ENCODE measurements at places on chromosomes 12 and 14.
A peak's percentile ranks its signal among the peaks of the same experiment; 100 is the strongest.

DNA sequence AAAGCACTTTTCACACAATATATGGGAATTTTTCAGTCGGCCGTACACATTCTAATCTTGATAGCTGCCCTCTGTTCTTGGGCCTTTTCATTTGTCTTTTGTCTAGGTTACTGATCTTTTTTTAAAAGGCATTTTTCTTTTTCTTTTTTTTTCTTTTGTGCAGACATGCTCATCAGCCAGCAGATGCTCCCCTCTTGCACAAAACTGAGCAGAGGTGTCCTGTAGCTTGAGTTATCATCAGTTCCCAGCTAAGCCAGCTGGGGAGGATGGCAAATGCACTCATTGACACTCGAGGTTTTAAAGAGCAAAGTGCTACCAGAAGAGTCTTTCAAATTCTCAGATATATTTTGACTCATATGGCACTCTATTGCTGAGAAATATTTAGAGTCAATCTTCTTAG, 913.9 kb upstream of the SEL1L start:
- DNase-seq = peak; percentile 6

GRCh38 chr14:29743531-29743930, 184.1 kb downstream of the PRKD1 start:
- no peak for DNase-seq

- no peak for DNase-seq
Observed at GRCh38 chr14:34368971-34369647, 92.9 kb downstream of the SPTSSA start.

- no peak for DNase-seq
Observed at GRCh38 chr12:52020539-52021336, 14.0 kb downstream of the TAMALIN start.

DNA sequence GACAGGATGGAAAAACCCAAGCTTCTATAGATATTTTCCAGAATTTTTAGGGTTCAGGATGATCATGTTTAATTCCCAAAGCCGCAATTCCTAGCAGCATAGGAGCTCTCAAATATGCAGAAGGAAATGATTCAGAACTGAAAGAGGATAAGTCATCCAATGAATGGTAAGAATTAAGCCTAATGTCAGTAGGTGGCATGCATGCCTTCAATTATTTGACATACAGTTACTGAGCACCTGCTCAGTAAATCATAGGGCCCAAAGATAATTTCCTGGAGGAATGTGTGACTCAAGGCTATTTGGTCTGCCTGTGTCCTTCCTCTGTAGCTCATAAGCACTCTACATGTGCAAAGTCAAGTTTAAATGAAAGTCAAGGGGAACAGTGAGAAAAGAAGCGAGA, 116.8 kb upstream of the SLC38A4 start:
- no peak for DNase-seq

- no peak for DNase-seq
Observed at GRCh38 chr12:16955083-16955657, 349.2 kb upstream of the LMO3 start.

- no peak for DNase-seq
Observed at GRCh38 chr14:35807131-35807961, 1.7 kb downstream of the RALGAPA1 start.

DNA sequence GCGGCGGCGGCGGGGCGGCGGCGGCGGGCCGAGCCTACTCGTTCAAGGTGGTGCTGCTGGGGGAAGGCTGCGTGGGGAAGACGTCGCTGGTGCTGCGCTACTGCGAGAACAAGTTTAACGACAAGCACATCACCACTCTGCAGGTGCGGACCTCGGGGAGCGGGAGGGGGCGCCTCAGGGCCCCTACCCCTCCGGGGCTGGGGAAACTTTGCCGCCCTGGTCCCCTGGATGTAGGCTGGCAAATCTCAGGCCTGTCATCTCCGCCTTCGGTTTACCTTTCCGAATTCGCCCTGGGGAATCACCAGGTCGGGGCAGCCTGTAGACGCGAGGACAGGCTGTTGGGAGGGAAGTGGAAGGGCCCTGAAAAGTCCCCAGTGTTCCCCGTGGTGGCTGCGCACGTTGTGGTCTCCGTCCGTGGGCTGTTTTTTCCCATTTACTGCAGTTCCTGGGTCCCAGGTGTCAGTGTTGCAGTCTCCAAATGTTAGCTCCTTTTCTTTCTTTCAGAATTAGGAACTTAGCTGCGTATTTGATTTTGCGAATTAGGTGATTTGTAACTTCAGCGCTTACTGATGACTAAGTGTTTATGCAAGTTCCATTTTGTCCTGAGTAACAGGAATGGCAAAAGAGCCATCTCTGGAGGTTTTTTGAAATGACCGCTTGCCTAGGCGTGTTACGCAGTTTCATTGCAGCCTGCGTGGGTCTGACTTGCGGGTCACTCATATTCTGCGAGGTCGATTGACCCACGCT, 656 bp downstream of the RAB21 start:
- peak; percentile 63 for DNase-seq

GRCh38 chr12:47141459-47141858, 61.7 kb upstream of the AMIGO2 start:
- DNase-seq = no peak

DNA sequence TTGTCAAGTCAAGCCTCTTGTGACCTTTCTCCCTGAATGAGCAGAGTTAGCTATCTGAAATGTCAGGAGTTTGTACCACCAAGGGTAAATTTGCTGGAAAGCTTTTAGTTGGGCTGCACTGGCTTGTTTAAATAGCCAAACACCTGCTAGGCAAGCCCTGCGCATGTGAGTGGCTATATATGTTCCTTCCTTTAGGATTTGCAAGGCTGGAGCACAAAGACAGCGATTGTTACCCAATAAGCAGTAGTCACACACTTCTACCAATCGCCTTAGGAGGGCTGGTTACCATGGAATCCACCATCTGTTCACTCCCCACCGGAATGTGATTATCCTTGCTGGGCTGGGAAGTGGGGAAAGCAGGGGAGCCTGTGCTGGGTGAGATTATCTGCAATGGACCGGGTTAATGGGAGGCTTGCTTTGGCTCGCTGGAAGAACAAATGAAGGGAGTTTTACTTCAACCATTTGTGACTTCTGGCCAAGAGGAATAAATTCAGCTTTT, 102.5 kb downstream of the FGD4 start:
- DNase-seq = peak; percentile 44

DNA sequence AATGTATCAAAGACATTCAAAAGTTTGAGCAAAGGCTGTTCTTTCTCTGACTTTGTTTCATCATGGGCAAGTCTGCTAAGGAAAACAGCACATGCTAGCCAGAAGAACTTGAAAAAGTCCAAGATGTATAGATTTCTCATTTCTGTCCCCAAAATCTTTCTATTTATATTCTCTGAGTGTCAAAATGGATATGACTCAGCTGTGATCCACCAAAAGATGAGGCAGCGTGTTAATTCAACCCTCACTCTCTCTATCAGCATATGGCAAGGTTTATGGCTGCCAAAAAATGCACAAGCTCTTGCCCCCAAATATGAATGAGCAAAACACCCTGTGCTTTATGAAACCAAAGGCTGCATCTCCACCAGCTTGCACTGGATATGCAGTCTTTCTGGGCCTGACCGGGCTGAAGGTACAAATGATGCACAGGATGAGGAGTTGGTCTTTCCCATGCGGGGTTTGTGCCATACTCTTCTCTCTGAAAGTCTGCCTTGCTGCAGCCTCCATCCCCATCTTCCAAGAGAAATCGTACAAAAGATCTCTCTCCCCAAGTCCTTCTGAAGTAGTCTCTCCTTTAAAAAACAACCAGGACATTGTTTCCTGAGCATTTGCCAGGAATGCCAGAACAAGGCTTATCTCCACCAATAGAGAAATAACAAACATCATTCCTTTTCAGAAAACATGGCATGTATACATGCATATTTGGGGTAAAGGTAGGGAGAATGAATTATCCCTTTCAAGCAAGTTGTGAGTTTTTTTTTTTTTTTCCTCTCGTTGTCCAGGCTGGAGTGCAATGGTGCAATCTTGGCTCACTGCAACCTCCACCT, 203.4 kb downstream of the TMX1 start:
- no peak for DNase-seq

- DNase-seq = no peak
Observed at GRCh38 chr12:109232731-109233130, 76.4 kb downstream of the FOXN4 start.

DNA sequence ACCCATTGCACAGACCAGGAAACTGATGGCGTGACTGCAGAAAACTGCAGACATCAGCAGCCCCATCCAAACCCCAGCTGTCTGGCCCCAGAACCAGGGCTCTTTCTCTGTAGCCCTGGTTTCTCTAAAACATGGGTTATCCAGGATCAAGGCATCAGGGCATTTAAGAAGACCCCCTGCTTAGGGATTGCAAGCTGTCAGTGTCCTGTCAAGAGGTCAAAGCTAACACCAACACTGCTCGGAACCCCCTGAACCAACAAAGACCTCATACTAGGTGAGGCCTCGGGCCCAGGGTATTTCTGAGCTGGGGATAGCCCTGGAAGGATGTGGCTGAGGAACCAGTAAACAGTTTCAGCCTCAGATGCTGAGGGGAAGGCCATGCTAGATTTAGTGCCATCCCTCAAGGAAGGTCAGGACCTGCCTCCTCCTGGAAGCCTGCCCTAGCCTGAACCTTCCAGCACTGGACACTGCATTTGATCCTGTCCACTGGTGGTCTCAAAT, 39.2 kb downstream of the BCL11B start:
- no peak for DNase-seq

GRCh38 chr12:18294889-18295288, 33.6 kb downstream of the PIK3C2G start:
- DNase-seq = no peak

DNA sequence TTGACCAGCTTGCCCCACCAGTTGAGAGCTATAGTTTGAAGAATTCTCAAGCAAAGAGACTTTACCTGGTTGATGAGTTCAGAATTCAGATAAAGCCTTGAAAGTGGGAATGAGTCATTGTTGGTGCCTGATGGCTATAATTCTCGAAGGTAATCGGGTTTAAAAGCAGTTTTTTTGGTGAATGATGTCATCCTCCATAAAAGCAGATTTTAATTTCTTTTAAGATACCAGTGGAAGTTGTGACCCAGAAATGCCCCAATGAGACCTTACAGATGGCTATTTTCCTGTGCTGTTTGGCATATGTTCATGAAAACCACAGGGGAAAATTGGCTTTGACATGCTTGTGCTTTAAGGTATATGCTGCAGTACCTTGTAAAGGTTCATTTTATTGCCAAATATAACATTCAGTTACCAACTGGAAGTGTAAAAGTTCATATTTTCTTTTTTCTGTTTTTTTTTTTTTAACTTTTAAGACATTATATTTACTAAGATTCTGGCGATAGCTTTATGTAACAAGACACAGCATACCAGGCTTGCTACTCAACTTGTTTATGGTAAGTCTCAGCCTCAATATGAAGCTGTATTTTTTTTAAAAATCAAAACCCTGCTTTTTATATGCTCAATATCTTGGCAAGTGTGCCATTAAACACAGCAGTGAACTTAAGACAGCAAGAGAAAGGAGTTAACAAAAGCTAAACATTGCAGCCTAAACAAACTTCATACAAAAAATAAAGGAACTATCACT, 119.3 kb downstream of the LMNTD1 start:
- DNase-seq = no peak

Measured in hindlimb muscle (tissue), 1 donor.